ENCODE measurements at places on chromosomes 13 and 19. TPM values are rescaled to one million over a fixed set of nuclear protein-coding genes. Genes with fewer than 3 reads are reported as not detected.

The LSM14A gene
- total RNA-seq = 55.5 TPM

The PSG1 gene
- not detected for total RNA-seq

The SLITRK6 gene
- 0.18 TPM for total RNA-seq

The KXD1 gene
- 21.3 TPM for total RNA-seq

The STX10 gene
- 122 TPM for total RNA-seq

The ZNF616 gene
- 8.9 TPM for total RNA-seq

The SYT5 gene
- 0.45 TPM for total RNA-seq

The CD209 gene
- total RNA-seq = not detected

The ERICH6B gene
- not detected for total RNA-seq

The RANBP3 gene
- total RNA-seq = 41.4 TPM

The LGI4 gene
- 0.09 TPM for total RNA-seq

The SYDE1 gene
- 46.9 TPM for total RNA-seq

The ASPDH gene
- not detected for total RNA-seq

The ZNF665 gene
- 2.4 TPM for total RNA-seq

The GJA3 gene
- total RNA-seq = 0.90 TPM

The RELB gene
- 3.4 TPM for total RNA-seq

The APLP1 gene
- total RNA-seq = 8.6 TPM

The PCDH20 gene
- not detected for total RNA-seq

The ZNF260 gene
- total RNA-seq = 9.0 TPM

The CLEC4G gene
- not detected for total RNA-seq

The A1BG gene
- not detected for total RNA-seq

The ZNF607 gene
- total RNA-seq = 3.2 TPM

The LILRB5 gene
- total RNA-seq = not detected

The ADAMTSL5 gene
- total RNA-seq = 1.2 TPM

The TEX29 gene
- total RNA-seq = not detected

The GJB2 gene
- total RNA-seq = 0.18 TPM

The CYSLTR2 gene
- not detected for total RNA-seq

The CAPN12 gene
- not detected for total RNA-seq

The SLC1A6 gene
- not detected for total RNA-seq

The ACP7 gene
- total RNA-seq = 0.45 TPM

The PBX4 gene
- 0.33 TPM for total RNA-seq

The GPR18 gene
- not detected for total RNA-seq

The MRPL4 gene
- total RNA-seq = 33.9 TPM

The SMIM44 gene
- not detected for total RNA-seq

The EVI5L gene
- 22.3 TPM for total RNA-seq

The PABPC3 gene
- total RNA-seq = 0.08 TPM

The GRK1 gene
- total RNA-seq = not detected

The CLDND2 gene
- 0.36 TPM for total RNA-seq

The OR4F17 gene
- total RNA-seq = not detected
